B cell (primary cell): ENCODE measurements at places on chromosomes 2 and 18. TPM values are rescaled to one million over a fixed set of nuclear protein-coding genes. Genes with fewer than 3 reads are reported as not detected.

Gene COL5A2
- total RNA-seq = 0.44 and 0.66 TPM in 2 replicates

Gene NLRC4
- 0.78 and 0.94 TPM in 2 replicates for total RNA-seq

Gene DLX1
- total RNA-seq = not detected in 2 replicates

Gene RAB6C
- total RNA-seq = not detected in 2 replicates

Gene C2orf66
- total RNA-seq = not detected in 2 replicates

Gene TWIST2
- not detected in 2 replicates for total RNA-seq

Gene MARCHF4
- not detected in 2 replicates for total RNA-seq

Gene HOXD13
- total RNA-seq = not detected in 2 replicates

Gene FAHD2A
- 18.3 and 24.8 TPM in 2 replicates for total RNA-seq

Gene ALPG
- total RNA-seq = not detected in 2 replicates

- no peak for DNase-seq
Measured at GRCh38 chr2:197236159-197236558, 74.4 kb downstream of the ANKRD44 start.

DNA sequence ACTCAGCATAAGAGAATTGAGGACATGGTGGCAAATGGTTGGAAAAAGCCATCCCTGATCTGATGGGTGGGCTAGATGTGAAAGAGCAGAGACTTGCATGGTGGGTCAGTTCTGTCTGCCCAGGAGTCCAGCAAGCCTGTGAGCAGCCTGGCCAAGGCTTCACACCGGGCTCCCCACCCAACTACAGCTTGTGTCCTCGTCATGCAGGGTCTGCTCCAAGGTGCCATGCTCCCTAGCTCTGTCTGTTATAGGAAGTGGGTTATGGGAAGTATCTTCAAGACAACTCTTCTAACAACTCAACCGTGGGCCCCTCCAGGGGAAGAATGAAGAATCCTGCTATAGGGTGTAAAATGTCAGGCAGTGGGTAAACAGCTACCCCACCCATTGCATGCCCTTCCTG, 97.4 kb downstream of the ADD2 start:
- no peak for DNase-seq

GRCh38 chr2:171568089-171568488, 45.8 kb downstream of the CYBRD1 start:
- DNase-seq = no peak

DNA sequence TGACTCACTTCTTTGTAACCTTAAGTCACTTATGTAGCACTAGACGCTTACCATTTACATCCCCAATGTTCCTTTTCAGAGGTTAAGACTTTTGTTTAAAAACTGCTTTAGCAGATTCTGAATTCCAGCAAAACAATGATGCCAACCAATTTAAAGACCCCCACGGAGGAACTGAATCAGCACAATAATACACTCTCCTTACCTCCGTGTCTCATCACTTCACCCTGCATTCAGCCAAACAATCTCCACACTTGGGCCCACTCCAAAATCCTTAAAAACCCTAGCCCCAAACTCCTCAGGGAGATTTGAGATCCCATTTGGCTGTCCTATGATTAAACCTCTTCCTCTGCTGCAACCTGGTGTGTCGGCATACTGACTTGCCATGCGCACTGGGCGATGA, 153.9 kb downstream of the B3GNT2 start:
- no peak for DNase-seq

DNA sequence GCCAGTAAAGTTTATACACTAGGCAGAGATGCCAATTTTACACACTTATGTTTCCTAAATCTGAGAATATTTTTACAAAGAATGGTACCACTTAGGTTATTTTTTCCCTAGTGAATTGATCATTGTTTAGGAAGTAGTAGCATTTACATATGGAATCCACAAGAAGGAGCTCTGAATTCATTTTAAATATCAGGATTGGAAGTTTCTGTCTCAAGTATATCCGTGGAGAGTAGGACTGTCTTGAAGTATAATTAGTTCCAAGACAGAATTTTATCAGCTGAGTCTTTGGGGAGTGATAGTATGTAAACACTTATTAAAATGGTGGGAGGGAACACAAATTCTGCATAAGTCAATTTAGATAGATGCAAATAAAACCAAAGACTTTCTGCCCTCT, 82.3 kb upstream of the FAM98A start:
- DNase-seq = no peak

GRCh38 chr2:28365158-28365557, 27.5 kb upstream of the FOSL2 start:
- DNase-seq = no peak

GRCh38 chr18:54710074-54710899, 118.0 kb upstream of the RAB27B start:
- DNase-seq = no peak

- no peak for DNase-seq
Measured at GRCh38 chr2:102267774-102268173, 43.6 kb upstream of the IL1RL1 start.

GRCh38 chr2:205915130-205915524, 170.8 kb downstream of the INO80D start:
- no peak for DNase-seq

DNA sequence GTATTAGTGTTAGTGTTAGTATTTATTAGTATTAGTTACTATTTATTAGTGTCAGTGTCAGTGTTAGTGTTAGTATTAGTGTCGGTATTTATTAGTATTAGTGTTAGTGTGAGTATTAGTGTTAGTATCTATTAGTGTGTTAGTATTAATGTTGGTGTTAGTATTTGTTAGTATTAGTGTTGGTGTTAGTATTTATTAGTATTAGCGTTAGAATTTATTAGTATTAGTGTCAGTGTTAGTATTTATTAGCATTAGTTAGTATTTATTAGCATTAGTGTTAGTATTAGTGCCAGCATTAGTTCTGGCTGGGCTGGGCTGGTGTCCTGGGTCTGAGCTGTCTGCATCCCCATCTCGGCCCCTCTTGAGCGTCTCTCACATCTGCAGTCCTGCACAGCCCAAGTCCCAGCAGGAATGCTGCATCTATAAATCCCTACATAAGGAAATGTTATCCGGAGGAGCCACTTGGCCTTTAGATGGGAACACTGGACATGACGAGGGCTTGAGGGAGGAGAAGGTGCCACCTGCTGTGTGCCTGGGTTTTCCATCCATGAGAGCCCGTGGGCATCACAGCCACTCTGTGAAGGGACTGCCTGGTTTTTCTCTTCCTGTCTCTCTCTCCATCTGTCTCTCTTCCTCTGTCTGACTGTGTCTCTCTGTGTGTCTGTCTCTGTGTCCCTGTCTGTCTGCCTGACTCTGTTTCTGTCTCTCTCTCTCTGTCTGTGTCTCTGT, 33.6 kb downstream of the TWIST2 start:
- no peak for DNase-seq

GRCh38 chr2:239273280-239274234, 127.3 kb downstream of the HDAC4 start:
- no peak for DNase-seq

DNA sequence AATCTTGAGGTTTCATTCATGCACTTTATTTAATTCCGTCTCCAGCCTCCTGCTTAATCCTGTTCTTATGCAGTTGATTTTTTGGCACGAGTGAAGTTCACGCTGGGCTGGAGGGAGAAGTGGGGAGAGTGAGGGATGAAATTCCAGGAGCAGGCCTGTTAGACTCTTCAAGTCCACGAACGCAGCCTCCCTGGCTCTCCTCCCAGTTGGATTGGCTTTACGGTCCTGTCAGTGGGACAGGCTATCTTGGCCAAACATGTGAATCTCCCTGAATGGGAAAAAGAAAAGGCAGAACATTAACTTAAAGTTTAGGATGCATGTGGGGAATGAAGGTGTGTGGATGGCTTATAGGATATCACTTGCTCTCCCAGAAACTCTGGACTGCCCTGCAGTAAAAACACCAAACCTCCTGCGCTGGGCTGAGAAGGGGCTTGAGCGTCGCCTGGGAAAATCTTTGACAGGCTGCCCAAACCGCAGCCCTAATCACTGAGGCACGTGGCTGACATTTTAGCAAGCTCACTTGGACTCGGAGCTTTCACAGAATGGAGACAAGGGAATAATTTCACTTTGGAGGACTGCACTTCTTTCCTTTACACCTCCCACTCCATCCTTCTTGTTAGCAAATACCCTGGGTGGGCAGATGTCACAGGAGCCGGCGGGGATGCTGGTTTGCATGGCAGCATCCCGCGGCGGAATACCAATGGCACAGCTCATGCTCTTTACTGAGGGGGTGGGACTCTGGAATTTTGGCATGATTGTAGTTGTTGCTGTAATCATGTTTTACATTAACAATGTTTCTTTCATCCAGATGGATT, 93.9 kb downstream of the ACKR3 start:
- no peak for DNase-seq

DNA sequence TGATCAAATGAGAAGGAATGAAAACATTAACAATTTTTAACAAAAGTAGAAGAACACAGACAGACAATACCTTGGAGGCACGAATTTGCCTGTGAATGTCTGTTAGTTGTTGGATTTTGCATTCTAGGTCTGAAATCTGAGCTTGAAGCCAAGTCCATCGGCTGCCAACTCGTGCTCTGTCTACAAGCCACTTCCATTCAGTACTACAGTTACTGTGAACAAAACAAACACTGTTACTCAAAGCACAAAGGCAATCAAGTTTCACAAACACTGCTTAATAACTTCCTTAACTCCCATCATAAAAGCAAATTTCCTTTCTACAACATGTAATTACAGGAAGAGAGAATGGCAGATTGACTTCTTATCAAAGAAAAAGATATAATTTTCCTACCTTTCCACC, 42.2 kb downstream of the KANSL1L start:
- DNase-seq = no peak

DNA sequence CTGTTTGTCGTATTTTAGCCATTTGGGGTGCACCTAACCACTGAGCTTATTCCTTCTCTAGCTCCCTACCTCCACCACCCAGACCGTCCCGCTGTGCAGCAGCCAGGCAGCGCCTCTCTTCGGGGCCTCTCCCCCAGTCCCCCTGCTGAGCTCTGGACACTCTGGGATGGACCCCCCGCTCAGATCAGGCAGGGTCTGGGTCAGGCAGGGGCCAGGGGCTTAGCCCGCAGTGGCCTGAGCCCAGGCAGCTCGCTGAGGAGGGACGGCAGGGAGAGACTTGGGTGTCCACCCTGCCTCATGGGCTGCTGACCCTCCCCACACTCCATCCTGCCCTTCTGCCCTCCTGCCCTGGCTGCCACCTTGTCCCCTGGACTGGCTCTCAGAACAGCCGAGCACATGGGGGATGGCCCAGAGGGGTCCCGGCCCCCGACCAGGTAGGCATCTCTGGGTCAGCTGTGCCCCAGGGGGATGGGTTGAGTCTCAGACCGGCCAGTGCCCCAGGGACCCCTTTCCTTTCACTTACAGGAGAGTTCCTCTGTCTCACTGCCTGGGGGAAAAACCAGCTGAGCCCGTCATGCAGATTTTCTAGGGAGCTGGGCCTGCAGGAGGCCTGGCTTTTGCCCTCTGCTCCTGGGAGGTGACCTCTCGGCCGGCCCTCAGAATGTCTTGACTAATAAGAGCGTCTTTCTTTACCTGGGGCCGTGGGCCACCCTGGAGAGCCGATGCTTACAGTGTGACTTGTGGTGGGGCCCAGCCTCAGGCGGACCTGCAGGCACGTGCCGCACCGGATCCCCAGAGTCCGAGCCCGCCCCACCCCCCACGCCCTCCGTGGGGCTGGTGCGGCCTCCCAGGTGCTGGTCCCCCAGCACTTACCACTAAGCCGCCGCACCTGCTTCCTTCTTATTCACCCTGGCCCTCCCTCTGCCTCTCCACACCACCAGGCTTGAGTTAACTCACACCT, 22.8 kb upstream of the PXDN start:
- no peak for DNase-seq

- no peak for DNase-seq
Measured at GRCh38 chr2:34307636-34308035, 708.5 kb upstream of the FAM98A start.

- no peak for DNase-seq
Measured at GRCh38 chr18:475202-476031, 25.1 kb downstream of the COLEC12 start.

DNA sequence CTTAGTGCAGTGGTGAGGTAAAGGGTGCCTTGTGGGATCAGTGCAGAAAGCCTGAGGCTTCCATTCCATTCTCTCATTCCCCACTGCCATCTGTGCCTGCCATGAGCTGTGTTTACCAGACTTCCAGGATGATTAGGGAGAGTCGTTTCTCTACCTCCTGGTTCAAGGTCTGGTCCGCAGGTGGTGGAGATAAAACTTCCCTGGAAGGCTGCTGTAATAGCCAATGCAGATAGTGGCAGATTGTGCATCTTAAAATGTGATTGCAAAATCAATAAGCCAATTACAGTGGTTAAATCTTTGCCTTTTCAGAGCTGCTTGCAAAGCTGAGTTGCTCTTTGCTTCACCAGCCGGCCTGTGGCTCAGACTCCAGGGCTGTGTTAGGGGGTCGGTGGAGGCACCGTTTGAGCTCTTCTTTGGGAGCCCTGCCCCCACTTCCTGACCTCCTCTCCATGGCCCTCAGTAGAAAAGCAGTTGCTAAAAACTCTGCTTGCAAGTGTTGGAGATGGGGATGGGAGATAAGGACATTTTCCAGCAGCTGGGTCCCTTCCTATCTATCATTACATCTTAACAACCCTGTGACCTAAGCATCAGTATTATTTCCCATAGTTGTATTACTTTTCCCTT, 95.2 kb upstream of the HS6ST1 start:
- DNase-seq = no peak
